ENCODE measurements at places on chromosomes 1 and 21.

DNA sequence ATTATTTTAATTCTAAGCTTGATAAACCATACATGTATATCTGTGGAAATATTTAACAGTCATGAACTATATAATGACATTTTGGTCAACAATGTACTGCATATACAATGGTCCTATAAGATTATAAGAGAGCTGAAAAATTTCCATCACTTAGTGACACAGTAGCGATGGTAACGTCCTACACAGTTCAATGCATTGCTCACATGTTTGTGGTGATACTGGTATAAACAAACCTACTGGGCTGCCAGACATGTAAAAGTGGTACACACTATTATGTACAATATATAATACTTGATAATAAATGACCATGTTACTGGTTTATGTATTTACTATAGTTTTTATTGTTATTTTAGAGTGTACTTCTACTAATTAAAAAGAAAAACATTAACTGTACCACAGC is 841.9 kb downstream of the LTN1 start:
- DNase-seq, result no peak

GRCh38 chr1:209746451-209747165 is 9.2 kb upstream of the TRAF3IP3 start:
- no peak for DNase-seq

DNA sequence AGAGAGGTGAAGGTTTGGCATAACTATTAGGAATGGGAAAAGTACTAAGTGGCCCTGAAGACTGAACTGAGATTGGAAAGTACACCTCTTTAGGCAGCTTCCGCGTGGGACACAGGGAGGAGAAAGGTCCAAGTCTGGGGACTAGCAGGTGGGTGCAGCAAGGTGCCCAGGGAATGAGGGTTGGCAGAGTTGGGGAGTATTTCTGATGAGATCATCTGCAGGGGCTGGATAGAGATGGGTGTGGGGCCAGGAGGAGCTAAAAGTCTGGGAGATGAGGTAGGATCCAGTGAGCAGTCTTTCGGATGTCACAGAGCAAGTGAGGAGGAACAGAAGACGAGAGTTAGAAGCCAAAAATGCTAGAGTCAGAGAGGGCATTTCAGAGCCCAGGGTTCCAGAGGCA is 36.1 kb downstream of the CDCA8 start:
- DNase-seq, result no peak

- DNase-seq, result no peak
Observed at GRCh38 chr1:182622901-182623528, 18.8 kb upstream of the RGS16 start.

DNA sequence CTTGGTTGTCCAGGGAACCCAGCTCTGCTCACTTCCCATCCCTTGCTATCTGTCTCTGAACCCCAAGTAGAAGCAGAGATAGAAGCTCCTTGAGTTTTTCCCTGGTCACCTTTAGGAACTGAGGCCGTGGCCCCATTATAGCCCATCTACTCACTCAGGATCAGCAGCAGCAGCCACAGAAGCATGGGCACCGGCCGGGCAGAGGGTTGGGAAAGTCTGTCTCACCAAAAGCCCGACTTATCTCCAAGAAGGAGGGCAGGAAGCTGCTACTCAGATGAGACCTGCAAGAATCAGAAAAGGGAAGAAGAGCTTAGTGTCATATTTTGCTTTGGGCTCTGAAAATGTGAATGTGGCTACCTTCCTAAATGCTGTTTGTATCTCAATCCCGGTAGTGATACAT is 264 bp downstream of the FCRL3 start:
- DNase-seq, result no peak

DNA sequence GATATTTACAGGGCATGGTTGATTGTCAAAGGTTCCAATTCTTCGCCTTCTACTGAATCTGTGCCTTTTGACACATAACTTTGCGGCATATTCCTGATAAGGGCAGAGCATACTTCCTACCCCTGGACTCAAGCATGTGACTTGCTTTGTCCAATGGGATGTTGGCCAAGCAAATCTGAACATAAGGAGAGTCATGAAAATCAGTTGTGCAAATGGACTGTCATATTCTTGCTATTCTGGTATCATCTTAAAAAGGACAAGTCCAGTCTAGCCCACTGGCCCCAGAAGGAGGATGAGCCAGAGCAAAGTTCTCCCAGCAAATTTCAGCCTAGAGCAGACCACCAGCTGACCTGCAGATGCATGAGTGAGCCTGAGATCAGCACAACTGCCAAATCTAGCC is 41.0 kb upstream of the MUTYH start:
- DNase-seq, result no peak

GRCh38 chr1:84722794-84723193 is 32.5 kb upstream of the SSX2IP start:
- DNase-seq, result peak; percentile 32

GRCh38 chr1:209657140-209657879 is 5.1 kb upstream of the LAMB3 start:
- DNase-seq, result no peak

DNA sequence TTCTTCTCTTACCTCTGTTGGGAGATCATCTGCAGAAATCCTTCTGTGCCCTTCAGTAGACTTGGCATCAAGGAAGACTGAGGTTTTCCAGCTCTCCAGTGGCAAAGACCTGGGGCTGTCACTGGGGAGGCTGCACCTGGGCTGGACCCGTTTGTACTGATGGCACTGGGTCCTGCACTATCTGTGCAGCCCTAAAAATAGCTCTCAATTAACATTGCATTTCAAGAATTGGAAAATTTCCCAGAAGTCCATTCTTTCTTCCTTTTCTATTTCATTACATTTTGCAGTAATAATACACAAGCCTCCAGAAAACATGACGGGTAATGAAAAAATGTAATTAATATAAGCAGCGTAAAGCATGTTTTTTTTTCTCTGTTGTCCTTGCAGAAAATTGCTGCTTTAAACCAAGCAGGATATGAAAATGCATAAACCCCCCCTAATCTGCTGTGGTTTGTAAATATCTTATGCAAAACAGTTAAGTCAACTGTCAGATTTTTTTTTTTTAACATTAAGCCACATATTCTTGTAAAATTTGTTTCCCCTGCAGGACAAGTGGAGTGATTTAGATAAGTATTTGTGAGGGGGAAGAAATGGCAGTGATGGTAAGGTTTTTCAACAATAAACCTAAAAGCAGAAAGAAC is 64.9 kb downstream of the LMO4 start:
- DNase-seq, result no peak

- DNase-seq, result no peak
Observed at GRCh38 chr1:18505666-18506065, 24.9 kb downstream of the KLHDC7A start.

DNA sequence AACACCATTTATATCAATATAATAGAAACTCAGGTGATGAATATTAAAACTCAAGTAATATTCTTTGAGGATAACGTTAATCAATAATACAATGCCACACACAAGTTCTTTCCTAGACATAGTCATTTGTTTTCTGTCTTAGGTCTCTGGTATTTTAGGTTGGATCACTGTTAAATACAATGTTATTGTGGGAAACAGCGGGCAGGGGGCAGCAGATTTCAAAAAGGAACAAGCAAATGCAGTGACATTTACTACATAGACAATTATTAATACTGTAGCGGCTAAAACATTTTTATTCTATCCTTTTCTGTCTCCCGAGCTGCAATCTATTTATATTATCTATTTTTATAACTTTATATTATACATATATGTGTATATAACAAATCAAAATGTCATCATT is 186.4 kb upstream of the ZNHIT6 start:
- peak; percentile 65 for DNase-seq

DNA sequence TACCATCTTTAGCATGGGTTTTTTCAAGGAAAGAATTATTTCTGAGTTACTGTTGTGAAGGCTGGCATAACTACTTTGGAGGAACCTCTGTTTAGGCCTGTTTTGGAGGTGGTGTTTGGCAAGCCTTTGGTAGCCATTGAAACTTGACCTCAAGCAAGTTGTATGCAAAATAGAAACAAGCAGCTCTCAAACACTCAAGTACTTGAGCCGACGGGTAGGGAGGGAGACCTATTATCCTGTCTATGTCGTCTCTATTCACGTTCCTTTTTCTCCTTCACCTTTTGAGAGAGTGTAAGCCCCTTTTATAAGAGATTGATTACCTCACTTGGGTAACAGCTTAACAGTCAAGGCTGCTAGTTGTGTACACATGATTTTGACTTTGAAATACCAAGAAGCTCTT is 878.3 kb upstream of the CXADR start:
- no peak for DNase-seq

- DNase-seq, result no peak
Observed at GRCh38 chr1:89615676-89616598, 17.0 kb upstream of the LRRC8C start.

DNA sequence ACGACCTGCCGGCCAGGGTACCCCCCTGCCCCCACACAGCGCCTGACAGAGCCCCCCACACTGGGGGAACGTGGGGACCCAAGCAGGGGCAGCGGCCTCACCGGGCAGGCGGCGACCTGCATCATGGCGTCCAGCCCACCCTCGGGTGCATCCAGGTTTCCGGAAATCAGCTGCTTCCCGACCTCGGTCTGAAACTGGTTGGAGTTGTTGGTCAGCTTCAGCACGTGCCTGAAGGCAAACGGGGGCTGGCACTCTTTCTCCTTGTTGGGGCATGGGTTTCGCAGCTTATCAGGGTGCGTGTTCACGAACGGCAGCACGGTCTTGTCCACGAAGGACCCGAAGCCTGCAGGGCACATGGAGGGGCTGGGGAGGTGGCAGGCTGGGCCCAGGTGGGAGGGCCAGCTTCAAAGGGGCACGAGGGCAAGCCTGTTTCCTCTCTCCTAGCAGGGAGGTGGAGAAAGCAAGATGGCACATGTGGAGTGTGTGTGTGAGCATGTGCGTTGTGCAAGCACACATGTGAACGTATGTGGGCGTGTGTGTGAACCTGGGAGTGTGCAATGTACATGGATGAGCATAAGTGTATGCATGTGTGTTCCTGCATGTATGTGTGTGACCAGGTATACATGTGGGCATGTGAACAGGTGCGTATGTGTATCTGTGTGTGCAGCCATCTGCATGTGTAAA is 19.2 kb downstream of the ITGB2 start:
- DNase-seq, result no peak

GRCh38 chr1:31000301-31000700 is 65.2 kb downstream of the PUM1 start:
- DNase-seq, result no peak
